Ovary (tissue), 10 donors: ENCODE measurements at places on chromosomes 5 and 9.

DNA sequence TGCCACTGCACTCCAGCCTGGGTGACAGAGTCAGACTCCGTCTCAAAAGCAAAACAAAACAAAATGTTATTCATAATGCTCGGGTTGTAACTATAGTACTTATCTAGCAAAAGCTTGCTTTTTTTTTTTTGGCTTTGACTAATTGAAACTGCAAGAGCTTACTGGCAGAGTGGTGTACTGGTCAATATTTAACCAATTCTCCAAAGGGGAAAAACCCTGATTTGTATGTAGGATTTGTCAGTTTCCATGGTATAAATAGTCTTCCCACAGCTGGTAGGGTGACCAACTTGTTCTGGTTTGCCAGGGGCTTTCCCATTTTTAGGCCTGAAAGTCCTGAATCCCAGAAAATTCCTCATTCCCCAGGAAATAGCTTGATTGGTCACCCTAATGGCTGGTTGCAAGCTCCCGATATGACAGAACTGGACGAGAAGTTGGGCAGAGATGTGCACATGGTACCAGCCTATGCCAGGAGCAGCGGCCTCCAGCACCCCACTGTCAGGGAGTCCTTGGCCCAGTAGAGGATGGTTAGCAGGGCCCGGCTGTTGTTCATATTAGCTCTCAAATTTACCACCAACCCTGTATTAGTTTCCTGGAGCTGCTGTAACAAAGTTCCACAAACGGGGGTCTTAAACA, 58.0 kb downstream of the FXN start:
- DNase-seq = no peak

GRCh38 chr9:127351182-127352166, 45.5 kb upstream of the SLC2A8 start:
- DNase-seq = no peak

GRCh38 chr5:168822745-168823281, 243.6 kb upstream of the PANK3 start:
- no peak for DNase-seq

DNA sequence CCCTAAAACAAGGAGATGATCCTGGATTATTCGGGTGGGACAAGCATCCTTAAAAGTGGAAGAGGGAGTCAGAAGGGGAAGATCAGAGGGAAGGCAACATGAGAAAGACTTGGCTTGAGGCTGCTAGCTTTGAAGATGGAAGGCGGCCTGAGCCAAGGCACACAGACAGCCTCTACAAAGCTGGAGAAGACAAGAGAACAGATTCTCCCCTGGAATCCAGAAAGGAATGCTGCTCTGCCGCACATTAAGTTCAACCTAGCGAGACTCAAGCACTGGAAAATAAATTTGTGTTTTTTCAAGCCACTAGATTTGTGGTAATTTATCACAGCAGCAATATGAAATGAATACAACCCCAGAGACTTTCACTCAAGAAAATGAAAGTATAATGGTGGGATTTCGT, 17.9 kb downstream of the SLC36A3 start:
- DNase-seq = no peak

GRCh38 chr9:136703276-136703860, 9.0 kb upstream of the DIPK1B start:
- DNase-seq = no peak

GRCh38 chr5:37999593-37999992, 159.8 kb upstream of the GDNF start:
- no peak for DNase-seq

GRCh38 chr5:56432321-56432720, 199.2 kb upstream of the ANKRD55 start:
- DNase-seq = no peak

DNA sequence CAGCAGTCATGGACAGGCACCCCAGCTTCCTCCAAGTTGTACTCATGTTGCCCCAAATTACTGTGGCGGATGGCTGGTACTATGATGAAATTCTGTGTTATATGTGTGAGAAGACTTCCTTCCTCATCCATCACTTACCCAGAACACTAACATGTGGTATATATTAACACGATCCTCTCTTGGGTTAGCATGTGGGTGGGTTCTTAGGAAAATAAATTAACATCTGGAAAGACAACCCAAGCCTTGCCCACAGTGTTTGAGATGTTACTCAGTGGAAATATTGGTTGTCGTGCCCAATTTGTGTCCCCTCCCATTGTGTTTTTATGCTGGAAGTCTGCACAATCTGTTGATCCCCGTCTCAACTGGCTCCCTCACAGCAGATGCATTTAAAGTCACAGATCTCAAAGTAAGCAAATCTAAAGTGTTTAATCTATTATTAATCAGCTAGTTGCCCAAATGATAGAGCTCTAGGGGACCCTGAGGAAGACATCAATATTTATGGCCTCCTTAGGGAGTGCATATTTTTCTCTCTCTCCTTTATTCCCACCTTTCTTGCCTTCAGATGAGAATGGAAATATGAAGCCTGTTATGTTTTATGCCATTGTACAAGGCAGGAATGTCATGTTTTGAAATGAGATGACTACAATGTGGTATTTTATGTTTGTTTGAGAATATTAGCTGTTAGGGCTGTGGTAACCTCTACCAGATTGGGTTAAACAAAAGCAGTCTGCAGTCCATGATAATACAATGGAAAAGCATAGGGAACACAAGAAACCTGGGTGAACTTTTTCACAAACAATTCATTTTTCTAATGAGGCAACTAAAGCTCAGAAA, 93.9 kb downstream of the GRIA1 start:
- DNase-seq = no peak

GRCh38 chr9:137745541-137745991, 126.8 kb downstream of the EHMT1 start:
- DNase-seq = no peak

- DNase-seq = peak; percentile 13
Observed at GRCh38 chr5:150583541-150584225, 56.8 kb upstream of the SYNPO start.

DNA sequence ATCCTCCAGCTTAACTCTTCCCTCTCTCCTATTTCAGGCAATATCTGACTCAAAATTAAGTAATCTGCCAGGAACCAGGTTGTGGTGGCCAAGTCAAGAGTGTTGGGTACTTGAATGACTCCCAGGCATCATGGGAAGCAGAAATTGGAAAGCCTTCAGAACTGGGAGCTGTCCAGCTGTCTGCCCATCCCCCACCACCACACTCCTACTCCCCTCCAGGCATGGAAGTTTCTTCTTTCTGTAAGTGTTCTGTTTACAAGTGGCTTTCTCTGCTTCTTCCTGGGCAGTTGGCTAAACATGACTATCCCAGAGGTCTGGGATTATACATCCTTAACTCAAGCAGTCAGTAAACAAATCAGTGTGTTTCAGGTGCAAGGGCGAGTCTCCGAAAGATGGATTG, 14.6 kb upstream of the PBX3 start:
- DNase-seq = no peak

DNA sequence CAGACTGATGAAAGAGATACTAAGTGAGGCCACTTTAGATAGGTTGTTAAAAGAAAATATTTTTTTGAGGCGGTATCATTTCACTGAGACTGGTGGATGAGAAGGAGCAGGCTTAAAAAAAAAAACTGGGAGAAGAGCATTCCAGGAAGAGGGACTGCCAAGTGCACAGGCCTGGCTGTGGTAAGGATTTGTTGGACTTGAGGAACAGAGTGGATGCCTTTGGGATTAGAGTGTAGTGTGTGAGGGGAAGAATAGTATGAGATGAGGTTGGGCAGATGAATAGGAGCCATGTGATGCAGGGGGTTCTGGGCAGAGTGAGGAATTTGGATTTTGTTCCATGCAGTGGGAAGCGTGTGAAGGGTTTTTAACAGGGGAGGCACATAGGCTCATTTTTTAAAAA, 57.9 kb downstream of the PBX3 start:
- DNase-seq = no peak

- DNase-seq = no peak
Observed at GRCh38 chr9:121353241-121354061, 16.6 kb downstream of the STOM start.

DNA sequence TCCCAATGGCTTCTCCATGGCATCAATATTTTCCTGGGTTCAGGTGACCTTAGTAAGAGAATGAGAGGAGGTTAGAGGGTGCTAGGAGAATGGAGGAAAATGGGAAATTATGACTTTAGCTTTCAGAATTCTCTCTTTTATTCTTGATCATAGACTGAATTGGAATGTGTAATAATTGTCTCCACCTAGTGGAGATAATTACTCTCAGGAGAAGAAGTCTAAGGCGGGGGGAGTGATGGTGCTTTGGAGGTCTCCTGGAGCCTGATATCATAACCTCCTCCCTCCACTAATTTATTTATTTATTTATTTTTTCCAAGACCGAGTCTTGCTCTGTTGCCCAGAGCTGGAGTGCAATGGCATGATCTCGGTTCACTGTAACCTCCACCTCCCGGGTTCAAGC, 221.3 kb downstream of the GRIA1 start:
- DNase-seq = no peak
